ENCODE measurements at places on chromosomes 16 and 17.

DNA sequence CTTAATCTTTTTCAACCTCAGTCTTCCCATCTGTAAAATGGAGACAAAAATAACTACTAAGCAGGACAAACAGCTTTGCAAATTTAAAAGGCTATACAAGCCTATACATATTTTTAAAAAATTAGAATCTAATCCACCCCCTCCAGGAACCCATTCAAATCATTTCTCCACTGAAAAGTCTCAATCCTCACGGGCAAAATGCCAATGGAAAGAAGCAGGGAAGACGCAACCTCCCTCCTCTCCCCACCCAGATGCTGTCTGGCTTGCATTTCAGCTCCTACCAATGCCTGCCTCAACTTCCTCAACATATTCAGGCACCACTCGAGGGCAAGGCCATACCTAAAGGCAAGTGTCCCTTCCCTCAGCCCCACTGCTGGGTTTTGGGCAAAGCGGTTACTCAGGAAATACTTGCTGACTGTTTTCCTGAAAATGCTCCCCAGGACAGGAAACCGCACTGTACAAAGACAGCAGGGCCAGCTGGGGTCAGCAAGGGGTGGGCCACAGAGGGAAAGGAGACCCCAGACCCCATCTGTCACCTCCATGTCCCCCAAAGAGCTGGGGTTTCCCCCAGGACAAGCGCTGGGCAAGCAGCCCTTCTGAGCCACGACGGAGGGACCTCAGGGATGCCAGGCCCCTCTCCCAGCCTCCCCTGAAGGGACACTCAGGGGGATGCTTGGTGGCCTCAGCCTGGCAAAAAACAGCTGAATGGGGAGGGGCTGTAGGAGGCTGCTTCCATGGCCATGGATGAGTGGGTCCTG is 47.7 kb upstream of the DOC2B start:
- no peak for DNase-seq

GRCh38 chr16:19621445-19621844 is 65.9 kb downstream of the VPS35L start:
- no peak for DNase-seq

DNA sequence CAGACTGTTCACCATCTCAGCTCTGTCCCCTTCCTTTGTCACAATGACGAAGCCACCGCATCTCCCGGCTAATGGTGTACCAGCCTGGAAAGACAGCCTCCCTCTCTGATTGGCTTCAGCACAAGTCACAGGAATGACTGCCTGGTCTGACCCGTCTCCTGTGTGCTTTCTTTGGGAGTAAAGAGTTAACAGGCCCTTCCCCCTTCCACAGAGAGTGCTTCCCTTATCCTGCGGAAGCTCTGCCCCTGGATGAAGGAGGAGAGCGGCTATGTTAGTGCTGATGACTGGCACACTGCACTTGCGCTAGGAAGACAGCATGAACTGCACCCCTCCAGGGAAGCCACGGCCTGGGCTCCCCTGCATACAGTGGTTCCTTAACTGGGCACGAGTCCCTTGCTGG is 11.3 kb downstream of the USB1 start:
- no peak for DNase-seq

- DNase-seq = no peak
These were observed 431.7 kb upstream of the PSMD7 start for GRCh38 chr16:73864868-73865267.

- DNase-seq = no peak
These were observed 6.2 kb downstream of the JPH3 start for GRCh38 chr16:87608400-87608985.

DNA sequence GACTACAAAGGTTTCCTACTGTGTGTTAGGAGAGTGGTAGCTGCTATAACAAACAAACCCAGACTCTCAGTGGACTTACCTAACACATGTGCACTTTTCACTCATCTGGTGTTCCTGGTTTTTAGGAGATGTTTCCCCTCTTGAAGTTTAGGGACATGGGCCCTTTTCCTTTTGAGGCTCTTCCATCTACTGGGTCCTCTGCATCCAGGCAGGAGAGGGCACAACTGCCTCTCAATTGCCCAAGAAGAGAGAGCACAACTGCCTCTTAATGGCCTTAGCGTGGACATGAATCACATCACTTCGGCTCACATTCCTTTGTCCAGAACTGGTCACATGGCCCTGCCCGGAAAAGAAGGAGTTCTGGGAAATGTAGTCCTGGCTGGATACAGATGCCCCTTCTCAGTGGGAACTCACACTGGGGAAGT is 9.8 kb upstream of the TNRC6C start:
- DNase-seq = no peak

DNA sequence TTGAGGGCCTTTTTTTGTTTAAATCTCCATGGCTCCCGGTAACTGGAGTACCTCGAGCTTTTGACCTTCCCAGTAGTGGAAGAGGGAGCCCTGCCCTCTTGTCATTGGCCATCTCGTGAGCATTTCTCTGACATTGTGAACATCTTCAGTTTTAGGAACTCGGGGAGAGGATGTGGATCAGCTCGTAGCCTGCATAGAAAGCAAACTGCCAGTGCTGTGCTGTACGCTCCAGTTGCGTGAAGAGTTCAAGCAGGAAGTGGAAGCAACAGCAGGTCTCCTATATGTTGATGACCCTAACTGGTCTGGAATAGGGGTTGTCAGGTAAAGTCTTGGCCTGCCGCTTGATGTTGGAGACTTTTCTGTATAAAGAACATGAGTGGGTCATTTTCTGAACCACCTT is 24.3 kb downstream of the NTAN1 start:
- no peak for DNase-seq

DNA sequence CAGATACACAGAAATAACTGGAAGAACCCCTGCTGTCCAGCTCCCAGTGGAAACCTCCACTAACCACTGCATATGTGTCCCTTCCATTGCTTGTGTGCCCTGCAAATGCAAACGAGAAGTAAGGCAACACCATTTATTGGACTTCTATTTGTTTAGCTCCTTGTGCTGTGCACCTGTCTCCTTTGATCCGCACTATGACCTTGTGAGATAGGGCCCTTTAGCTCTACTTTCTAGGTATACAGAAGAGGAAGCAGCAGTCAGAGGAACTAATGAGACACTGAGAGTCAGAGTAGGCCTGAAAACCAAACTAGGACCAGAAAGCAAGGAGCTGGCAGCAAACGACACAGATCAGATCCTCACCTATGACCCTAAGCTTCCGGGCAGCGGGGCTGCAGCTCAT is 22.4 kb downstream of the SOX9 start:
- no peak for DNase-seq

- DNase-seq = no peak
These were observed 786 bp downstream of the TMC7 start for GRCh38 chr16:18984435-18985005.

- DNase-seq = no peak
These were observed 40.1 kb downstream of the HIC1 start for GRCh38 chr17:2094891-2095535.

- peak; percentile 24 for DNase-seq
These were observed 83.7 kb downstream of the N4BP1 start for GRCh38 chr16:48526058-48526957.

DNA sequence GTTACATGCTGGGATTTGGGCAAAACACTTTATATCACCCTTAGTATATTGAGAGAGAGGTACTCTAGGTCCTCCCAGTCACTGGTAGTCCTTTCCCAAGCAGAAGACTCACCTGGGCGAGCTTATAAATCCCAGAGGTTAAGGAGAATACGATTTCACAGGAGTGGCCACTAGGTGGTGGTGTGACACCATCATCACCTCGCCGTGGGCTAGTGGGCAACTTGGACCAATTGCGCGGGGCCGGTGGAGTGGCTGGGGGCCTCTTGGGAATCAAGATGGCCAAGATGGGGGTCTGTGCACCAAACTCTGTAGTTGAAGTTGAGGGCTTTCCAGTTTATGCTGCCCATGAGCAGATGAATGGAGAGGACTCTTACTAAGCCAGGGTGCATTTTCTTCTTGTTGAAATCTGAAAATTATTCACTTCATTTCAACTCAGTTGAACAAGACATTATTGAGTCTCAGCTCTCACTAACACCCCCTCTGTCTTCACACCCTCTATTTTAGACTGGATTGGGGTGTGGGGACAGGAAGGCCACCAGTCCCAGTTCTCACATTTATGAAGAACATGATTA is 38.2 kb upstream of the PIRT start:
- peak; percentile 12 for DNase-seq

DNA sequence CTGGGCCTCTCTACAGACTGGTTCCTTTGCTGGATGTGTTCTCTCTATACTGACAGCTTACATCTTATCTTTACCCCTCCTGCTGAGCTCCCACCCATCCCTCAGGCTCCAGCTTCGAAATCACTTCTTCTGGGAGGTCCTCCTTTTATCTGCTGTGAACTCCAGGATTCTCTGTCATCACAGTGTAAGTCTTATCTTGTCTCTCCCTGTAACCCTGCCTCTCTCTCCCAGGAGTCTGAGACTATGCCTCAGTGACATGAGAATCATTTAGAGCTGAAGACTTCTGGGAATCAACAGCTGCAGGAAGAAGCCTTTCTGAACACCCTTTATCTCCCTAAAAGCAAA is 148.1 kb upstream of the HS3ST3A1 start:
- no peak for DNase-seq

- DNase-seq = no peak
These were observed 59.6 kb downstream of the SMG6 start for GRCh38 chr17:2243953-2244352.

DNA sequence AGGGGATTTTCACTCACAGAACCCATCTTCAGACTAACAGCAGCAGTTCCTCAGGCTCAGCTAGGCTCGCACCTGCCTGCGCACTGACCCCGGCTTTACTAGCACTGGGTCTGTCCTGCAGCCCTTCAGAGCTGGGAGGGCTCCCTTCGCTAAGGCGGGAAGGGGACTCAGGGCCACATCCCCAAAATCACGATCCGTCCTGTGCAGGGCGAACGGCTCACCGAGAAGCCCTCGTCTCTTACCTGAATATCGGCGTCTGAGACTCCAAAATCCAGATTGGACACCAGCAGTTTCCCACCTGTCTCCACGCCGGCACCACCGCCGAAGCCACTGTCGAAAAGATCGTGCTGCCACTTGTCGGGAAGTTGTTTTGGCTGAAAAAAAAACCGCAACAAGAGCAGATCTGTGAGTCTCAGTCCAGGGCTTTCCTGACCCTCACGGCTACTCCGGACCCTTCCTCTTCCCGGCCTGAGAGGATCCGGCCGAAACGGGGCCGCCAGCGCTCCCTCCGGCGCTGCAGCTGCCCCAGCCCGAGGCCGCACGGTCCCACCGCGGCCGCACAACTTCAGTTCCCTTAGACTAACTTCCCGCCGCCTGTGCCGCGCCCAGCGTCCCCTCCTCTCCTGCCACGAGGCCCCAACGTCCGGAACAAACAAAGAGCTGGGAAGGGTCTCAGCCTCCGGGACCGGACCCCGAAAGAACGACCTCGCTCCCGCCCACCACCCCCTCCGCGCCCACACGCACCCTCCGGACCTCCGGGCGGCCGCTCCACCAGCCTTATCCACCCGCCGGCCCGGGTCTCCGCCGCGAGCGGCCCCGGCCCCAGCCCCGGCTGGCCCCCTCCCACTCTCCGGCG is 711 bp downstream of the ALYREF start:
- no peak for DNase-seq

- DNase-seq = no peak
These were observed 130.1 kb downstream of the FOXL1 start for GRCh38 chr16:86708431-86708830.

DNA sequence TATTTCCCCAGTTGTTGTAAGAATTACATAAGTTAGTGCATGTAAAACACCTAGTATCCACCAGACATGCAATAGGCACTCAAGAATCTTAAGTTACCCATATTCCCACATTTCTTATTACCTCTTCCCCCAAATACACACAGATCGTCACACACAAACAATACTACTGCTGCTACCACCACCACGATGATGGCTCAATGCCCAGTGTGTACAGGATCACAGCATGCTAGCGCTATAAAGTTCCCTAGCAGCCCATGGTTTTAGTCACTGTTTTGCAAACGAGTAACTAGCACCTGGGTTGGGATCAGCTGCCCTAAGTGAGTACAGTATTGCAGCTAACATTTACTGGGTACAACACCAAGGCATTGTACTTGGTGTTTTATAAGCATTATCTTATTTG is 411.7 kb downstream of the UTP18 start:
- DNase-seq = no peak

- no peak for DNase-seq
These were observed 44.3 kb downstream of the PRKAR1A start for GRCh38 chr17:68556551-68556950.

DNA sequence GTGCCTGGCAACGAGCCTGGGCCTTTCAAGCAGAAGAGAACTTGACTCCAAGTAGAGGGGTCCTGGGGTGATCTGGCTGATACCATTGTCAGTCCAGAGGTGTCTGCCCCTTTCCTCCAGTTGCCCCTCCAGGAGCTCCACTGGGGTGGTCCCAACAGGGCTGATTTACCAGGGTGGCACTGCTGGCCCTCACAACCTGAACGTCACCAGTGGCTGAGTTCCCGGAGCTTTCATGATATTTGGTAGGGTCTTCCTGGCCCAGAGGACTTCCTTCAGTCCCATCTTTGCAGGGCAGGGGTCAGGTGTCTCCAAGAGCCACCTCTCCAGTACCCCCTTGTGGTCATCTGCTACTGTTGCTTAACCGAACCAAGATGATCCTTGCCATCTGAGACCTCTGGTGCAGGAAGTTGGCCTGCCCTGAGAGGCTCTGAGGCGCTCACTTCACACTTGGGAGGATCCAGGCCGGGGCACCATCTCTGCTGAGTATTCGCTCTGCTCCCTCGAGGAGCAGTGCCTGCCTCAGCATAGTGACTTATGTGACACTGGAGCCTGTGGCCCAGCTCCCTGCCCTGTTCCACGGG is 3.5 kb downstream of the LIMD2 start:
- DNase-seq = no peak

- DNase-seq = no peak
These were observed 3.7 kb upstream of the HSD17B2 start for GRCh38 chr16:82031116-82032084.

DNA sequence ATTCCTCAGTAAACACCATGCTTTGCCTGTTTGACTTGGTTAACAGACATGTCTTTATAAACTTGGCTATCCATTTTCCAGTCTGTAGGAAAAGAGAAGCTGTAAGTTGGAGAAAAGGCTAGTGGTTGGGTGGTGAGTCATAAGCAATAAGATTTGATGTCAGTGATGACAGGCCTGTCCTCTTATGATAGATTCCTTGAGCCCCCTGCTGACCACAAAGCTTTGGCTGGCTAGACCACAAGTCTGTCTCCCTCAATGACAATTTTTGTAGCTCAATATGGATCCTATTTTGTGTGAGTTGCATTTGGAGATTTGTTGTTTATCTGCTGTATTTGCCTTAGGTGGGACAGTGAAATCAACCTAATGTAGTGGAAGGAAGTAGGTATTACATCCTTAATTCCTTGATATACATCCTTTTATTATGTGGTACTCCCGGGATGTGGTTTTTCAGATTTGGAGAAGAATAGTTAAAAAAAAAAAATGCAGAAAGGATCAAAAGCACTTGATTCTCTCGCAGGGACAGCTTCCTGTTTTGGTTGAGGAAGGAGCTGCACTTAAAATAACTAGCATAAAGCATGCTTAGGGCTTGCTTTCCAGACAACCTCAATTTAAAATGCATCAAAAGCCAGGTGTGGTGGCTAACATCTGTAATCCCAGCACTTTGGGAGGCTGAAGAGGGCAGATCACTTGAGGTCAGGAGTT is 67.4 kb downstream of the SIAH1 start:
- no peak for DNase-seq

- peak; percentile 35 for DNase-seq
These were observed 47.7 kb downstream of the BEAN1 start for GRCh38 chr16:66474750-66475199.

GRCh38 chr17:62870030-62870541 is 62.0 kb upstream of the MARCHF10 start:
- DNase-seq = no peak

GRCh38 chr17:73956595-73957465 is 246.6 kb upstream of the RPL38 start:
- peak; percentile 10 for DNase-seq

All from stimulated activated CD4-positive, alpha-beta T cell treated with anti-CD3 and anti-CD28 coated beads, Interleukin-15, amount 100 ng/mL, for 48 hours (primary cell).